A549 treated with AZD2906 at 1 μM for 4 hours (cell line): ENCODE measurements at places on chromosomes 6 and 20. TPM values are rescaled to one million over a fixed set of nuclear protein-coding genes. Genes with fewer than 3 reads are reported as not detected.

The MAFB gene
- total RNA-seq = 0.10 to 0.46 TPM (median 0.24 TPM) in 5 replicates

The EYA4 gene
- total RNA-seq = 8.5 to 10.0 TPM (median 9.8 TPM) in 5 replicates

The ULBP2 gene
- 2.9 to 4.6 TPM (median 3.3 TPM) in 5 replicates for total RNA-seq

The DLK2 gene
- total RNA-seq = 5.6 to 9.0 TPM (median 8.9 TPM) in 5 replicates

The GNMT gene
- 0.06 to 0.16 TPM (median 0.10 TPM) in 4 of 5 replicates, not detected in the other for total RNA-seq

The ROMO1 gene
- total RNA-seq = 355 to 414 TPM (median 372 TPM) in 5 replicates

The NHLRC1 gene
- 1.3 to 1.9 TPM (median 1.6 TPM) in 5 replicates for total RNA-seq

The TREM2 gene
- total RNA-seq = 0.07 TPM in 1 of 5 replicates, not detected in the others

The MAS1 gene
- total RNA-seq = 0.01 TPM in 1 of 5 replicates, not detected in the others

The GPR63 gene
- total RNA-seq = 0.33 to 0.50 TPM (median 0.34 TPM) in 5 replicates

The LY6G6D gene
- not detected in 5 replicates for total RNA-seq

The LRRC1 gene
- 6.1 to 7.1 TPM (median 6.4 TPM) in 5 replicates for total RNA-seq

The BTNL2 gene
- not detected in 5 replicates for total RNA-seq

The KHDRBS2 gene
- total RNA-seq = not detected in 5 replicates

The ELOVL4 gene
- total RNA-seq = 1.4 to 1.7 TPM (median 1.6 TPM) in 5 replicates

The OOEP gene
- not detected in 5 replicates for total RNA-seq

The FGD2 gene
- total RNA-seq = not detected in 5 replicates

The GLP1R gene
- not detected in 5 replicates for total RNA-seq
